ENCODE measurements at places on chromosomes 3 and 15.

DNA sequence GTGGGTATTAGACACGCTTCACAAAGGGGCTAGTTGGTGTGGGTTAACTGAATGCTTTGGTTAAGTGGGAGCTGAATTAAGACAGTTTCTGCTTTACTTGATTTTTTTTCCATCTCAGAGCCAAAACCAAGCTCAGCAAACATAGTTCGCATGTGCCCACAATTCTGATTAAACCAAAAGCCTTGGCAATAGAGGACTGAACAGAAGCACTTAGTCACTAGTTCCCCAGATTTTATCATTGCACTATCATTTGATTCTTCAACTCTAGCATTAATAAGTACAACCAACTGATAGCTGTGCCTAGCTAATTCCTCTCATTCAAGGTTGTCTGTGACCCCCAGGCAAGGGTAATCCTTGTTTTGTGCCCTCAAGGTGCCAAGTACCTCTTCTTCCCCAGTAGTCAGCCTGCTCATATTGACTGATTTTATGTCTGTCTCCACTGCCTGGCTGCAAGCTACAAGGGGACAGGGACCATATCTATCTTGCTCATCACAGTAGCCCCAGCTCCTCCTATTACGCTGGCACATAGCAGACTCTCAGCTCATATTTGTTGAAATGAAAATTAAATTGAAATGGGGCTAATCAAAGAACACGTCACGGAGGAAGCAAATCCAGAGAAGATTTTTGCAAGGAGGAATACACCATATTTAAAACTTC lies 9.9 kb upstream of the ARHGEF3 start:
- no peak for DNase-seq

- no peak for DNase-seq
Measured at GRCh38 chr3:152910211-152910610, 75.3 kb downstream of the P2RY1 start.

DNA sequence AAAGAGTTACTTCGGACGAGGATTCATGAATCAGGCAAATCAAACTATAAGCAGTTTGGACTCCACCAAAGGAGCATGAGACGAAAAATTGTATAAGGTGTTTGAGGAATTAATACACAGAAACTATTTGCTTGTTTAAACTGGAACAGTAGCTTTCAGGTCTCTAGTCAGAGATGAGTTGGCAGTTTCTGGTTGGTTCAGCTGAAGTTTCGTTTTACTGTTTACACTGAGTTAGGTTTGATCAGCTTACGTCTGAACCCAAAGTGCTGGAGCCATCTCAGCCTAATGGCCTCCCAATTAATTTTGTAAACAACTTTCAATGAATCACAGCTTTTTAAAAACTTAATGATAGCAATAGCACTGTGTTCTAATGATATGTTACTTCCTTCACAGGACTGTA lies 703.7 kb downstream of the NLGN1 start:
- DNase-seq = no peak

DNA sequence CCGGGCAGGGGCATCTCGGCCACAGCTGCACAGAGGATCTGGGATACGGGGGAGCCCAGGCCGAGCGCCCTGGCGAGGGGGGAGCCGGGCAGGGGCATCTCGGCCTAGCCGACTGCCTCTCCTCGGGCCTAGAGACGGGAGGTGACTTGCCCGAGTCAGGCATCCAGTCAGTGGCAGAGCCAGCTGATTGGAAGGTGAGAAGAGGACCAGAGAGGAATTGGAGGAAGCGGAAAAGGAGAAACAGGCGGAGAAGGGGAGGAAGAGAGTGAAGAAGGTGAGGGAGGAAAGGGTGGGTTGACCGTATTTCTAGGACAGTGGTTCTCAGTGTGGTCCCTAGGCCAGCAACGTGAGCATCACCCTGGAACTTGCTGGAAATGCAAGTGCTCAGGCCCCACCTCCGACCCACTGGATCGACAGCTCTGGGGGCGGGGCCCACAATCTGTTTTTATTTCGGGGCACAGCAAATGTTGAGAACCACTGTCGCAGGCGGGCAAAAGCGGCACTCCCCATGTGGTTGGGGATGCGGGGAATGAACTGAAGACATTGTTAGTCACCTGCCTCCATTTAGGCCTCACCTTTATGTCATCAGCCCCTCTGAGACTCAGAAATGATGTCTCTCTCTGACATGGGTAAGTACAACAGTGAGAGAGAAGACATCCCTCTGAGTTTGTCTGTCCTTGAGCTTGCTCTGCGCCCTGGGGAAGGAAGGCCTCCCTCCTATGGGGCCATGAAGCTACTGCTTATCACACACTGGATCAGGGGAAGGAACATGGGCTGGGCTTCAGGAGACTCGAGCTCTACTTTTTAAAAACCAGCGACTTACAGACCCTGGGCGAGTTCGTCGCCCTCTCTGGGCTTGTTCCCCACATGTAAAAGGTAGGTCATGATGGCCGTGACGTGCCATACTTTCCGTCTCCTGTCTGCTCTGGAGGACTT lies 1.0 kb upstream of the MELTF start:
- DNase-seq = no peak

- no peak for DNase-seq
Measured at GRCh38 chr3:157981819-157982218, 124.4 kb downstream of the SHOX2 start.

- DNase-seq = no peak
Measured at GRCh38 chr3:133987948-133988484, 41.7 kb downstream of the SLCO2A1 start.

DNA sequence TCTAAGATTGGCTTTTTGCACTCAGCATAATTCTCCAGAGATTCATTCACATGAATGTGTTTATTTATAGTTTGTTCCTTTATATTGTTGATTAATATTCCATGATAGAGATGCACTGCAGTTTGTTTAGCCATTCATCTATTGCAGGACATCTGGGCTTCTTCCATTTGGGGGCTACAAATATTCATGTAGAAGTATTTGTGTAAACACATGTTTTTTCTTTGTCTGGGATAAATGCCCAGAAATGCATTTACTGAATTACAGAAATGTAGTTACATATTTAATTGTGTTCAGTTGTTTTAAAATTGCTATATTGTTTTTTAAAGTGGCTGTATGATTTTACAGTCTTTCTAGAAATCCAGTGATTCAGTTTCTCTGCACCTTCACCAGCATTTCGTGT lies 635.0 kb downstream of the ZIC1 start:
- DNase-seq = no peak

DNA sequence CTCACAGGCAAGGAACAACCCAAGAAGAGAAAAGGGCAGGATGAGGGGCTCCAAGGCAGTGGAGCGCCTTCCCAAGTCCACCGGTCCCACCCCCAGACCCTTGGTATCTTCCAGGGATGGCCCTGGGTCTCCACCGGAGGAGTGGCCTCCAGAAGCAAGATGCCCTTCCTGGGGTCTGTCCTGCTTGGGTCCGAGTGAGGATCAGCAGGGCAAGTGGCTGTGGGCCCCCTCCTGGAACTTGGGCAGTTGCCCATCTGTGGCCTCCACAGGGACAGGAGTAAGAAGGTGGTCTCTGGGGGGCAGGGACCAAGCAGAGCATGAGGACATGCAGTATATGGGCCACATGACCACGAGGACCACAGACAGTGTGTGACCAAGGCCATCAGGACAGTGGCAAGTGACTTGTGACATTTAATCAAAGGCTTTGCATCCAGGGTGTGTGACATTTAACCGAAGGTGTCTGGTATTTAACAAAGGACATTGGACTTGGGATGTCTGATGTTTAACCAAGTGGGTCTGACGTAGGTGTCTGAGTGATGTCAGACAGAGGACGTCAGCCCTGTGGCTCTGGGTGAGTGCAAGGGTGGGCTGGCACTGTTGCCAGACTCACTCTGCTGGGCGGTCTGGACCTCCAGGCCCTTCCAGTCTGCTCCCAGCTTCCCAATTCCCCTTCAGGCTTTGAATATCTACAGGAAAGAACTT lies 34.7 kb downstream of the SCN5A start:
- DNase-seq = no peak

- no peak for DNase-seq
Measured at GRCh38 chr3:112687211-112687610, 46.3 kb upstream of the CCDC80 start.

GRCh38 chr3:195213639-195214315 lies 57.2 kb downstream of the XXYLT1 start:
- no peak for DNase-seq

GRCh38 chr3:195095035-195095703 lies 175.8 kb downstream of the XXYLT1 start:
- no peak for DNase-seq

DNA sequence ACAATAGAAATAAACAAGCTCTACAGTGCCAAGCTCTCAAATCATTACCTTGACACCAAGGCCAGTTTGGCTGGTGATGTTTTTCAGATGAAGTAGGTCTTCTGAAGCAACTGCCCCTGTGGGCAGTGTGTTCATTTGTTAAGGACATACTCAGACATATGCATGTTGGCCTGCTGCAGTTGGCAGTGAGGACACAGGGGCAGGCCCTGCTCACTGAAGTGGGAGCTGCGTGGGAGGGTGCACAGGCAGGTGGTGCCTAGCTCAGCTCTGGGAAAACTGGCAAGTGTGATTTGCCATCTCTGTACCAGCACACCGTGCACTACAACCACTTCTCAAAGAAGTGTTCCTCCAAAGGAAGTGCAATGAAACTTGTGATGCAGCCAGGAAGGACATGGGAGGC lies 28.5 kb upstream of the SNRK start:
- no peak for DNase-seq

DNA sequence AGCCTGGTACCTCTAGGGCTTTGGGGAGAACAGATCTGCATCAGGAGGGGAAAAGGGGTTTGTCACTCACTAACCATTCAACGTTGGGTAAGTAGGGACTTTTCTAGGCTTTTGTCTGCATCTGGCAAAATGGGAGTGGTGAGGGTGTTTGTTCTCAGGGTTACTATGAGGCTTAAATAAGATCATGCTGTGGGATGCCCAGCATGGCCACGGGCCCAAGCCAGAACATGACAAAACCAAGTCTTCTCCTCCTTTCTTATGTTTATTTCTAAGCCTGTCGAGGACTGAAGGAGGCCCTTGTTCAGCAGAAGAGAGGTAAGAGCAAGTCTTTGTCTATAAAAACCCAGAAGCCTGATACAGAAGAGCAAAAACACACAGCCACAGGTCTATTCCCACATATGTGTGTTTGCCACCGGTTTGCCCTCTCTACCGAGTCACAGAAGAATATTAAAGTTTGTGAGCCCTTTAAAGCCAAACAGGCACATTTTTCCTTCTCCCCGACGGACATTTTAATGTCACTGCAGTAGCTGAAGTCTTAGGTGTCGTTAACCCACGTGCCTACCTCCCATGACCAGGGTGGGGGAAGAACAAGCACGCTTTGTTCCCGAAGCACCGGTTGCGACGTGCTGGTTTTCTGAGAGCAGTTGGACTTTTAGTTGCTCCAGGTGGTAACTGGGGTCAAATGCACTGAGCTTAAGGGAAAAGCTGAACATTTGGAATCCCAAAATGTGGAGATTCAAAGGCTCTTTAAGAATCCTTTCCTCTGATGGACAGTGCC lies 72.1 kb downstream of the NOX5 start:
- DNase-seq = peak; percentile 91

- DNase-seq = peak; percentile 70
Measured at GRCh38 chr15:78315686-78316282, 16.4 kb upstream of the SKIC8 start.

DNA sequence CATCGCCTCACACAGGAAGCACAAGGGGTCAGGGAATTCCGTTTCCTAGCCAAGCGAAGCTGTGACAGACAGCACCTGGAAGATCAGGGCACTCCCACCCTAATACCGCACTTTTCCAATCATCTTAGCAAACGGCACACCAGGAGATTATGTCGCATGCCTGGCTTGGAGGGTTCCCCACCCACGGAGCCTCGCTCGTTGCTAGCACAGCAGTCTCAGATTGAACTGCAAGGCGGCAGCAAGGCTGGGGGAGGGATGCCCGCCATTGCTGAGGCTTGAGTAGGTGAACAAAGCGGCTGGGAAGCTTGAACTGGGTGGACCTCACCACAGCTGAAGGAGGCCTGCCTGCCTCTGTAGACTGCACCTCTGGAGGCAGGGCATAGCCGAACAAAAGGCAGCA lies 384.8 kb downstream of the CNTN6 start:
- no peak for DNase-seq

GRCh38 chr3:126435456-126436315 lies 40.0 kb downstream of the ZXDC start:
- no peak for DNase-seq

DNA sequence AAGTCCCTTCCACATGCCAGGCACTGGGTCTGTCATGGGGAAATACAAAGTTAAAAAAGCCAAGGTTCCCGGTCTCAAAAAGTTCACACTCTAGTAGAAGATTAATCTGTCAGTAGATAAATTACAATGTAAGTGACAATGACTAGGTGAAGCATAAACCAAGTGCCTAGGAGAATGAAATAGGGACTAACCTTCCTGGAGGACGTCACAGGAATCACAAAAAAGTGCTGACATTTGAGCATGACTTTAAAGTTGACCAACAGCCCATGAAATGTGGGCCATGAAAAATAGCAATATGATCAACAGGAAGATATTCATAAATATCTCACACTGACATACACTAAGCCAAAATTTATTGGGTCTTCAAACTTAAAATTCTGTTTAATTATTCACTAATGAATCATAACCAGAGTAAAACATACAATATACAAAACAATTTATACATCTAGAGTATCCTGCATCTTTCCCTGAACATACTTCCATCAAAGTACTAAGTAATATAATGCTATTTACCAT lies 20.0 kb downstream of the COPS2 start:
- no peak for DNase-seq

- DNase-seq = no peak
Measured at GRCh38 chr3:17910922-17911321, 168.5 kb upstream of the TBC1D5 start.

DNA sequence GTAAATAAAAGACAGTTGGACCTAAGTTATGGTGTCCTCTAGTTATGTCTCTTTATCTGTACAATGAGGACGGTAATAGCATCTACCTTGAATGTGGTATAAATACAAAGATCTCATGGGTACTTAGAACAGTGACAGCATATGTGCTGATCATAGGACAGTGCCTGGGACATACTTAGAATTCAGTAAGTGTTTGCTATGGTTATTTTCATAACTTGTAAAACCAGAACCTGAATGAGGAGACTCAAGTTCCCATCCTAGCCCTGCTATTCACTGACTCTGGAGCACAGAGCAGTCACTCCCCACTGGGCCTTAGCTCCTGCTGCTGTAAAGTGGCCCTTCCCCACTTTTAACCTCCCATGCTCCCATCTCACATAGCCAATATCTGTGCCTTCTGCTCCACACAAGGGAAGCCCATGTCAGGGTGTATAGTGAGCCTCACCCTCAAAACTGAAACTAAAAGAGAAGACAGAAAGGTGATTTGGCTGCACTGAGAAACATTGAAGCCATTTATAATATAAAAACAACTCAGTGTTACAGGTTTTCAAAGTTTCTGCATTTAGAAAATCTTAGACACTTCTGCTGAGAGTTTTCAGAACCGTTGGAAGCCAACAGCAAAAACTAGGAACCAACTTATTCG lies 225.4 kb upstream of the UBE2E2 start:
- DNase-seq = no peak

DNA sequence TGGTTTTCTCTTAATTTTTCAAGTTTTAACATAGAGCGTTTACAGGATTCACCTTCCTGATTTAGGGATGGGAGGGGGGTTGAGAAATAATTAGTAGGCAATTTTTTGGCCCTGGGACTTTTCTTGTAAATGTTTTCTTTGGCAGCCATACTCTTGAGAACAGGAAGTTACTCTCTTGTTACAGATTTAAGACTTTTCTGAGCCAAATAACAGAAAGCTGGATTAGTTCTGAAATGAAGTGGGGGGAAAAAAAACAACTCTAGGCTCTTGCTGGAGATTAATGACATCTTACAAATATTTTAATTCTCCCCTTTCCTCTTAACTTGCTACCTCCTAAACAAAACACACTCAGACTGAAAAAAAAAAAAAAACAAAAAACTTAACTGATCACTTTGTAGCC lies 13.8 kb upstream of the POLR2M start:
- no peak for DNase-seq

GRCh38 chr3:108818404-108818803 lies 4.2 kb upstream of the TRAT1 start:
- peak; percentile 25 for DNase-seq
